ENCODE measurements at places on chromosomes 16 and 17.

DNA sequence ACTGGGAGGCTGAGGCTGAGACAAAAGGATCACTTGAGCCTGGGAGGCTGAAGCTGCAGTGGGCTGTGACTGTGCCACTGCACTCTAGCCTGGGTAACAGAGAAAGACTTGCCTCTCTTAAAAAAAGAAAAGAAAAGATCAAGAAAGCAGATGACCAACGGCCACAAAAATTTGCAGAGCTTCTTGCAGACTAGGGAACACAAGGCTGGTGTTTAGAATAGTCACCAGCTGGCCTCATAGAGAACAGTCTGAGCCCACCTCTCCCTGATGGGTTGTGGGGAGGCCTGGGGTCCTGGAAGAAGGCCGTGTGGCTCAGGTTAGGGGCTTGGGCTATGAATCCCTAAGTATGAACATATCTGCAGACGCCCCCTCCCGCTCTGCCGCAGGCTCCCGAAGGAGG is 73.7 kb upstream of the MED9 start:
- no peak for DNase-seq

DNA sequence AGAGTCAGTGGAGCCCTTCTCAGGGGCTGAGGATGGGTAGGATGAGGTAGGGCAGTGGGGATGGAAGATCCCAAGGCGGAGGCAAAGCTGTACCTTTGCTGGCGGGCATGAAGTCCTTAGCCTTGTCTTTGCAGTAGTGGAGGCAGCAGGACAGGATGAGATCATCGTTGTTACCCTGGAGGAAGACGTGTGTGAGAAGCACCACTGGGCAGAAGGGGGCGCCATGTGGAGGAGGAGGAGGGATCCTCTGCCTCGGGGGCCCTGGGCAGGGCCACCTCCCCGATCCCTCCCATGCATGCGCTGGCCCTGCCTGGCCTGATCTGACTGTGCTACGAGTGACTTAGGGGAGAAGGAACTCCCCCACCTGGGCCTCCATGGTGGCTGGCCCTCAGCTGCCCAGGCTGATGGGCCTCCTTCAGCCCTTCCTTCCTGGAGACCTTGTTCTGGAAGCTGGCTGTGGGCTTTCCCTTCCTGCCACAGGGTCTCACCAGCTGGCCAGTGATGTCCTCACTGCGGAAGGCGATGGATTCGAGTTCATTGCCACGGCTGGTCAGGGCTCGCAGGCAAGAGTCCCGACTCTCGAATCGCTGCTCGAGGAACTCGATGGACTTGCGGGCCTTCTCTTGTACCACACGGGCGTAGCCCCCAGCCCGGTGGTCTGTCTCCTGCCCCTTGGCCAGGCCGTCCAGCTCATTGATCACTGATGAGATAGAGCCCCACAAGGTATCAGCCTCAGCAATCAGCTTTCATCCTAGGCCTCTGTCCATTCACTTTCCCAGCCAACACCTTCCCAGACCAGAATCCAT is 10.3 kb downstream of the HIC1 start:
- no peak for DNase-seq

- DNase-seq: no peak
Observed at GRCh38 chr16:53100889-53101288, 46.1 kb downstream of the CHD9 start.

- DNase-seq: no peak
Observed at GRCh38 chr16:27107185-27107592, 40.5 kb downstream of the C16orf82 start.

GRCh38 chr17:75088465-75089417 is 987 bp downstream of the SLC16A5 start:
- DNase-seq: no peak

- no peak for DNase-seq
Observed at GRCh38 chr17:28598389-28598788, 436 bp downstream of the SPAG5 start.

DNA sequence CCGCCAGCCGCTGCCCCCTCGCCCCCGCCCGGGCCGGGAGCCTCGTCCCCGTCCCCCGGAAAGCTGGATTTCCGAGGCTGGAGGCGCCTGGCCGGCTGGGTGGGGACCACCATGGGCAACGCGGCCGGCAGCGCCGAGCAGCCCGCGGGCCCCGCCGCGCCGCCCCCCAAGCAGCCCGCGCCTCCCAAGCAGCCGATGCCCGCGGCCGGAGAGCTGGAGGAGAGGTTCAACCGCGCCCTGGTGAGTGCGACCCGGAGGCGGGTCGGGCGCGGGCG is 266 bp downstream of the FMNL1 start:
- DNase-seq: no peak

DNA sequence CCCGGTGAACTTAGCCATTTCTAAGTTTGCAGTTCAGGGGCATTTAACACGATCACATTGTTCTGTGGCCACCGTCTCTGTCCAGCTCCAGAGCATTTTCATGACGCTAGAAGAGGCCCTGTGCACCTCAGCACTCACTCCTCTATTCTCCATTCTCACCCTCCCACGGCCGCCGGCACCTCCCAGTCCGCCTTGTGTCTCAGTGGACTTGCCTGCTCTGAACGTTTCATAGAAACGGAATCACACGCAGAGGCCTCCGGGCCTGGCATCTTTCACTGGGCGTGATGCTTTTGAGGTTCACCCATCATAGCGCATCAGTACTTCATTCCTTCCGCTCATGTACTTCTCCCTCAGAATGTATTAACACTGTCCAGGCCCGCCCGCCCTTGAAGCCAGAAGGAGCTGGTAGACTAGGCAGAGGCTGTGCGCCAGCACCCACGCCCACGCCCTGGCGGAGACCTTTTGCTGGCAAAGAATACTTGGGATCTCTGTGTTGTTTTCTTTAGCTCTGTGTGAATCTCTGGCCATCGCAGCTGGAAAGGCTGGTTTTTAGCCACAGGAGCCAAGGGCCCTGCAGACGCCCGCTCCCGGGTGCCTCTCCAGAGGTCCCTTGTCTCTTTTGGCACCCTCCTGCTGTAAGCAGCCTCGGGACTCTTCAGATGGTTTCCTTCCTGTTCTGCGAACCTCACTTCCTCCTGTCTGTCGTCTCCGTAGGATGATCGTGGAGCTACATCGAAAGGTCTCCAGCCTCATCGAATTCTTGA is 23.4 kb upstream of the JPT2 start:
- no peak for DNase-seq

DNA sequence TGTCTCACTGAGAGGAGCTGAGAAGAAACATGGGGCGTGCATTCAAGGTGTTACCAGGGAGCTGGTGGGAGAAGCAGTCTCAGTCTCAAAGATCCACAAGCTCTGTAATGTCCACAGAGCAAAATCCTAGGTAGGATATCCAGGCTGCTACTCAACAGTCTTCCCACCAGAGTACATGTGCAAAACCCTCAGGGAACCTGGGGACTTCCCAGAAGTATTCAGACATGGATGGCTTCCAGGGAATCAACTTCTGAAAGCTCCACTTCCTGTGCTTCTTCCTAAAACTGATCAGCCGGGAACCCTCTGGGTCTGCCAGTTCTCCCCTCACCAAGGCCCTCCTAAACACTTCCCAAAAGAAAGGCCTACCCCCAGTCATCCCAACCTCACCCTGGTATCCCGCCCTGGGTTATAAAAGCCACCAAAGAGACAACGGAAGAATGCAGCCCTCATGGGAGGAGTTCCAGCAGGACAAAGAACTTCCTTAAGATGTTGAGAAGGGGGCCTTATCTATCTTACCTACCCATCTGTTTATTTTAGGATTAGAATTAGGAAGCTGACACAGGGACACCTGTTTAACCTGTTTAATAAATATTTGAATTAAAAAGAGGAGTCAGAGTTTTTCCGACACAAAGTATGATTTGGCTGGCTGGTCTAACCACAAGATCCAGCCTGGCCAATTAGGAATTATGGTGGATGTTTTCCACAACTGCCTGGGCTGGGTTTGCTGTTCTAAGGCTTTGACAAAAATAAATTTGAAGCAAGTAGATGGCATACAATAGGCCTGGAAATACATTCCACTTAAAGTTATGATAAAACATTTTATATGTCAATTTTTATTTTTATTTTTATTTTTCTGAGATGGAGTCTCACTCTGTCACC is 37.0 kb downstream of the CUEDC1 start:
- no peak for DNase-seq

GRCh38 chr16:12589676-12590075 is 214.0 kb downstream of the CPPED1 start:
- DNase-seq: no peak

DNA sequence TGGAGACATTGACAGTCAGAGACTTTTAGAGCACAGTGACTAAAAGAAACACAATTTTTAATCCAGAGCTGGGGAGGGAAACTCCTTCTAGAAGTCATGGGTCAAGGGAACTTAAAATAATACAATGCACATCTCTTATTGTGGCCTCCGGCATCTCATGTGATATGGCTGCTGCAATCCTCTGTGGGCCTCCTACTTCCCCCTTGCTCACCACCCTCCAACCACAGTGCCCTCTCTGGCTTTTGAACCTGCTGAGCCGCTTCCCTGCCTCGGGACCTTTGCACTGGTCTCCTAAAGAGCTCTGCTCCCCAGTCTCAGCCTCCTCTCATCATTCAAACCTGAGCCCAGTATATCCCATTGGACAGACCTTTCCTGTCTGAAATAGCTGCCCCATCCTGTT is 47.6 kb downstream of the HS3ST2 start:
- DNase-seq: no peak

- DNase-seq: no peak
Observed at GRCh38 chr16:882256-882655, 81.7 kb upstream of the GNG13 start.

- DNase-seq: no peak
Observed at GRCh38 chr16:67987460-67988160, 7.3 kb upstream of the DPEP3 start.

DNA sequence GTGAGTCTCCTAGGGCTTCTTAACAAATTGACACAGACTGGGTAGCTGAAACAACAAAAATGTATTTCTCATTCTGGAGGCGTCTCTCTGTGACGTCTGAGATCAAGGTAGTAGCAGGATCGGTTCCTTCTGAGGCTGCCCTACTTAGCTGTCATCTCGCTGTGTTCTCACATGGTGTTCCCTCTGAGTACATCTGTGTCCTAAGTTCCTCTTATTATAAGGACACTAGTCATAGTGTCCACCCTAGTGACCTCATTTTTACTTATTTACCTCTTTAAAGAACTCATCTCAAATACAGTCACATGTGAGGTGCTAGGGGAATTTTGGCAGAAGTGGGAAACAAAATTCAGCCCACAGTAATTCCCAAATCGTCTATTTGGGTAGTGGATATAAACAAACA is 529.1 kb downstream of the NPIPA7 start:
- no peak for DNase-seq

DNA sequence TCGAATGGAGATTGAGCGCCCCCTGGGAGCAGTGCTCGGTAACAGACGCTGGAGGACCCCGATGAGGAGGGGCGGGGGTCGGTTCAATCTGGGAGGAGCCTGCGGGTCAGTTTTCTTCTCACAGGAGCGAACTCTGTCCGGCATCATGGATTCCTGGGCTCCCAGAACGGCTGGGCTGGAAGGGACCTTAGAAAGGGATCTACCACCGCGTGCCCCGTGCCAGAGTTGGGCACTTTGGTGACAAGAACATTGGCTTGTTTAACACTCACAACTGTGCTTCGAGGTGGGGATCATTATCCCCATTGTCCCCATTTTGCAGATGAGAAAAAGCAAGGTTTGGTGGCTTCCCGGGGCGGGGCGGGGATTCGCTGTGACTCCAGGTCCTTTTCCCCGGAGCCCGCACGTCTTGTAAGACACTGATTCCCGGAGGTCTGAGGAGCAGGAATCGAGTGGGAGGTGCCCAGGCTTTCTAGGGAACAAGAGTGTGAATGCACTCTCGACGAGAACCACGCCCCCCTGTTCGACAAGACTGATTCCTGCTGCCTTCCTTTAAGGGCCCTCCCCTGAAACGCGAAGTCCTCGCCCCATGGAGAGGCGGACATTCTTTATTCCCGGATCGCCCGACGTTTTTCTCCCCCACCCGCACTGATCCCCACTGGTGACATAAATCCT is 1.5 kb upstream of the FBXL19 start:
- DNase-seq: peak; percentile 79

DNA sequence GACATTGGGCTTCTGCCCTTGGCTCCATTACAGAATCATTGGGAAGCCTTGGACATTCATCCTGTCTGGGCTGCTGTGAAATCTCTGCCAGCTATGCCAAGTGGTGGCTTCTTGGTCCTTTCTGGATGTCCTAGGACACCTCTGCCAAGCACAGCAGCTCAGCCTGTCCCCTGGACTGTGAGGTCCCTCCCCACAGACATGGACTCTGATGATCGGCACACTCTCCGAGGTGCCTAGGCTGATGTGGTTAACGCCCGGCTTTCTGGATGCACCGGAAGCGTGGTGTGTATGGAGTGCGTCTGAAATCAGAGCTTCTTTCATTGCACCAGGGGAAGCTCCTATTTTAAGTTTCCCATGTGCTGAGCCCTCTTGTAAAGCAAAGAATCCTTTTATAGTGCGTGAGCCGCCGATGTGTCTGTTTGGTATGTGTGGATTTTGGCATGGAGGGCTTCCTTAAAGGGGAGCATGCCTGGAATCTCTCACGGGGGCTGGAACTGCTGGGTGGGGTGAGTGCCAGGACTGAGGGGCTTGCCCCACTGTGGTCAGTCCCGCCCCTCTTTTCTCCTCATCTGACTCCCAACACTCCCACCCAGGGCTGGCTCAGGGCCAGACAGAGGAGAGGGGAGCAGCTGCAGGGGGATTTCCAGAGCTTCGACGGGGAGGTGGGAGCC is 7.0 kb upstream of the ARHGAP23 start:
- no peak for DNase-seq

GRCh38 chr16:11094075-11094856 is 149.9 kb downstream of the CLEC16A start:
- no peak for DNase-seq

GRCh38 chr16:54891346-54891745 is 39.3 kb upstream of the IRX5 start:
- no peak for DNase-seq

GRCh38 chr16:27426423-27427408 is 24.7 kb downstream of the IL21R start:
- DNase-seq: no peak

GRCh38 chr17:40557531-40558299 is 7.6 kb downstream of the CCR7 start:
- no peak for DNase-seq

GRCh38 chr16:67551972-67552371 is 10.4 kb upstream of the CTCF start:
- DNase-seq: no peak

- DNase-seq: no peak
Observed at GRCh38 chr17:30454635-30455034, 22.6 kb upstream of the GOSR1 start.

DNA sequence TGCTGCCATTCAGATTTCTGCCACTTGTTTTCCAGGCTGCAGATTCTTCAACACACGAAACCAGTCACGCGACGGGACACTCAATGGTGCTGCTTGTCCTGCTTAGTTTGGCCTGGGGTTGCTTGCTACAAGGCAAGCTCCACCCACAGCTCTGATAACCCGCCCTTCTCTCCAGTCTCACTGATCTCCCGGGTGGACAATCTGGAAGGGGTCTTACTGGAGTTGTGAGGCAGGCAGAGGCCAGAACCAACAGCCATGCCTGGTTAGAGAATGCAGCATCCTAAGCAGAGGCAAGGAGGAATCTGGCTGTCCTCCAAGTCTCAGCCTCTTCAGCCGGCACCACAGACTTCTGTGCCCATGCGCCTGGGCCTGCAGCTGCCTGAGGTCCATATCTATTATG is 119.1 kb downstream of the KCNJ12 start:
- DNase-seq: no peak

- DNase-seq: no peak
Observed at GRCh38 chr16:88578446-88579313, 8.5 kb downstream of the ZC3H18 start.
